ENCODE measurements at places on chromosomes 16 and 17. TPM values are rescaled to one million over a fixed set of nuclear protein-coding genes. Genes with fewer than 3 reads are reported as not detected.

The KCNJ16 gene
- total RNA-seq, result 58.6 TPM

The SLFN12L gene
- 0.78 TPM for total RNA-seq

The HGS gene
- total RNA-seq, result 60.7 TPM

The EFCAB3 gene
- total RNA-seq, result not detected

The DOC2A gene
- 0.78 TPM for total RNA-seq

The ACSM3 gene
- total RNA-seq, result 65.9 TPM

DNA sequence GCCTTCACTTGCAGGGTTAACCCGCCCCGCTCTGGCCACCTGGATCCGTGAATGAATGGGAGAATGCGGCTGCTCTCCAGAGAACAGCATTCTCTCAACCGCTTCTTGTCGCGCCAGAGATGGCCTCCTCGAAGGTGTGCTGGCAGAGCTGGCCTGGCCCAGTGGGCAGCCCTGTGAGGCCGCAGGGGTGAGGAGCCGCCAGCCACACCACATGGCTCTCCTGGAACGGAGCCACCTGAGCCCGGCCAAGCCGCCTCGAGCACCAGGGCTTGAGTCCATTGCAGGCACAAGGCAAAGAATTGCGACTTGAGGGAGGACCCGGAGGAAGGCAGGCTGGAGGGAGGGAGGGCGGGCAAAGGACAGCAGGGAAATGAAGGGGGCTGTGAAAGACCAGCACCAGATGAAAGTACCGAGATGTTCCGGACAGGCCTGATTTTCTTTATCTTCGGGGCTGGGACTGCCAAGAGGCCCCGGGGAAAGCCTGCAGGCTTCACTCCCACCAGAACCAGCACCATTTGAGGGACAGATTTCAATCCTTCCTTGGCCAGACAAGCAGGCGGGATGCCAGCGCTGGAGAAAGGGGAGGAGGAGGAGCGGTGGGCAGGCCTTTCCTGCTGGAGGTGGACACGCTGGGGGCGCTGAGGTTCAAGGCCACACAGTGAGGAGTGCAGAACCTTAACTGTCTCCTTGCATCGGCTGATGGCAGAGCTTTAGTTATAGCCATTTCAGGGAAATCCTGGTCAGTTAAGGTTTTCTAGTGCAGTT lies 69.4 kb downstream of the MRC2 start:
- no peak for DNase-seq

DNA sequence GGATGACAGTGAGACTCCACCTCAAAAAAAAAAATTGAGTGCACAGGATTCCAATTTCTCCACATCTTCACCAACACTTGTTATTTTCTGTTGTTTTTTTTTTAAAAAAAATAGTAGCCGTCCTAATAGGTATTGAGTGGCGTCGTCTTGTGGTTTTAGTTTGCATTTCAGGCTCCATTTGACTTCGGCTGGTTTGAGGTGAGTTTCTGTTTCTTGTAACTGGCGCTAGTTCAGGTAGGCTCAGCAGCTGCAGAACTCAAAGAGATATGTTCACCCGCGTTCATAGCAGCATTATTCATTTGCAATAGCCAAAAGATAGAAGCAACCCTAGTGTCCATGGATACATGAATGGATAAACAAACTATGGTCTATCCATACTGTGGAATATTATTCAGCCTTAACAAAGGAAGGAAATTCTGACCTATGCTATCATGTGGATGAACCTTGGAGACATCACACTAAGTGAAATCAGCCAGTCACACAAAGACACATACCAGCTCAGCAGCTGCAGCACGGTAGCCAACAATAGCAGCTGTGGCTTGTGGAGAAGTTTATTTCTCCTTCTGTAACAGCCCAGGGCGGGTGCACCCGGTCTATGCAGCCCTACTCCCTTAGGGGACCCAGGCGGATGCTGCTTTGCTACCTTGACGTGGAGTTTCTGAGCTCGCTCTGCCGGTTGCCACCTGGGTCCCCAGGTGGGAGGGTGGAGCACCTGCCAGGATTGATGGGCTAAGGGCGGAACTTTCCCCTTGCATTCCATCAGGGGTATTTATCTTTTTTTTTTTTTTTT lies 44.9 kb downstream of the TMEM235 start:
- DNase-seq, result no peak

DNA sequence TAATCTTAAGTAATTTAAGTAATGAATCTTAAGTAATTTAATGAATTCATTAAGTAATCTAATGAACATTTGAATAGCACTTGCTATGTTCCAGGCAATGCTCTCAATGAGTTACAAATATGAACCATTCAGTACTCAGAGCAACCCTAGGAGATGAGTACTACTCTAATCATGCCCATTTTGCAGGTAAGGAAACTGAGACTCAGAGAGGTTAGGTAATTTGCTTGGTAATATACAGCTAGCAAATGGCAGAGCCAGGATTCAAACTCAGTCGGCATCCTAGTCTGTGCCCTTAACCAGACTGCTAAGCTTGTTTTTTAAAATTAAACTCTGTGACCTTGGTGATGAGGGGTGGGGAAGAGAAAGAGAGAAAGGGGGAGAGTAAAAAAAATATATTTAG lies 25.6 kb downstream of the ACSM1 start:
- no peak for DNase-seq

DNA sequence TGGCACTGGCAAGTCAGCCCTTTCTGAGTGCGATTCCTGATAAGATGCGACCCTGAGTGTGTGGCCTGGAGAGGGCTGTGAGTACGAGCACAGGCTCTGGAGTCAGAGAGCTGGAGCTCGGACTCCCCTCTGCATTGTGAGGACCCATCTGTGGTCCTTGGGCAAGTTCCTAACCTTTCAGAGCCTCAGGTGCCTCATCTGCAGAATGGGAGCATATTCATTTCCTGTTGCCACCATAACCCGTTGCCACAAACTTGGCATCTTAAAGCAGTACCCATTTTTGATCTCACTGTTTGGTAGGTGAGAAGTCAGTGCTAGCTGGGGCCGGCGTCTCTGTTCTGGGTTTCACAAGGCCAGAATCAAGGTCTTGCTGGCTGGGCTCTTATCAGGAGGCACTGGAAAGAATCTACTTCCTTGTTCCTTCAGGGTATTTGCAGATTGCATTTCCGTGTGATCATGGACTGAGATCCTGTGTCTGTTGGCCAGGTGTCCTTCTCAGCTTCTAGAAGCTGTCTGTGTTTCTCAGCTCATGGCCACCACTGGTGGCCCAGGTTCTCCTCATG lies 20.2 kb downstream of the KNOP1 start:
- DNase-seq, result peak; percentile 62

- no peak for DNase-seq
Observed at GRCh38 chr17:73584987-73585386, 59.3 kb downstream of the SDK2 start.

DNA sequence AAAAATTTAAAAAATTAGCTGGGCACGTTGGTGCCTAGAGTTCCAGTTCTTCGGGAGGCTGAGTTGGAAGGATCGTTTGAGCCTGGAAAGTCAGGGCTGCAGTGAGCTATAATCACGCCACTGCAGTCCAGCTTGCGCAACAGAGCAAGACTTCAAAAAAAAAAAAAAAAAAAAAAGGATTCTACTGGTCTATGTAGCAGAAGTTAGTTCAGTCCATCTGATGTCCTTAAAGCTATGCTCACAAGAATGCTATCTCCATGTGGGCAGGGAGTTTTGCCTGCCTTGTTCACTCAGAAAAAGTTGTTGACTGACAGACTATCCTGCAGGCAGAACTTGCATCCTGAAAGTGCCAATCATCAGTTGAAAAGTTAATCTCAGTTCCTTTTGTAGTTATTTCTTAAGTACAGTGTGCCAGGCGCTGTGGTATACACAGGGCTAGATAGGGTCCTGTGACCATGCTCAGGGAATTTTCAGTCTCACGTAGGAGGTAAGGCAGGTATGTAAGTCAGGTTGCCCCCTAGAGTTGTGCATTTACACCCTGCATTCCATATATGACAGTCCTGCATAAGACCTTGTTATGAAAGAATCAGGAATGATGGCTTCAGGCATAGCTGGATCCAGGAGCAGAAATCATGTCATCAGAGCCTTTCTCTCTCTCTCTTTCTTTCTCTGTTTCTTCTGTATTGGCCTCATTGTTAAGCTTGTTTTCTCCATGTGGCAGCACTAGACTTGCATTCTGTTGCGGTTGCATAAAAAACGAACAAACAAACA lies 7.6 kb downstream of the SYT17 start:
- DNase-seq, result no peak

- DNase-seq, result no peak
Observed at GRCh38 chr17:82160075-82160474, 52.6 kb downstream of the CCDC57 start.

GRCh38 chr17:77555121-77555591 lies 403.3 kb upstream of the TNRC6C start:
- no peak for DNase-seq

- no peak for DNase-seq
Observed at GRCh38 chr16:71780521-71781089, 28.0 kb downstream of the AP1G1 start.

Measured in body of pancreas (tissue), 4 donors.